Left renal cortex interstitium (tissue), 4 donors: ENCODE measurements at places on chromosomes 11 and 22. TPM values are rescaled to one million over a fixed set of nuclear protein-coding genes. Genes with fewer than 3 reads are reported as not detected.

- no peak for DNase-seq
Observed at GRCh38 chr11:37642296-37642695, 1044.3 kb upstream of the RAG2 start.

- no peak for DNase-seq
Observed at GRCh38 chr11:35631891-35632290, 13.6 kb downstream of the FJX1 start.

DNA sequence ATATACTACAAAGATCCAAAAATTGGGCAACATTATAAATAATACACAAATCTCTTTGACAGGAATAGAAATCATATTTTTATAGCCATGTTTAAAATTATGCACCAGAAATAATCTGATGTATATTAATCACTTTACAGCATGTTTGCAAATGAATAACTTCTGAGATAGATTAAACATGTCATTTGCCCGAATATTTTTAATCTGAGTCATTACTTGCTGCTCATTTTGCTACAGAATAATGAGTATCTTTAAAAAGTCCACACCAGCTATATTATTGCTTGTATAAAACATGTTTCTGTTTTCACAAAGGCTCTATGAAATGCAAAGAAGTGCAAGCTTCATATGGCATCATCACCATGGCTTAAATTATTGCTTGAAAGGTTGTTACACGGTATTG lies 336.8 kb downstream of the GUCY1A2 start:
- no peak for DNase-seq

DNA sequence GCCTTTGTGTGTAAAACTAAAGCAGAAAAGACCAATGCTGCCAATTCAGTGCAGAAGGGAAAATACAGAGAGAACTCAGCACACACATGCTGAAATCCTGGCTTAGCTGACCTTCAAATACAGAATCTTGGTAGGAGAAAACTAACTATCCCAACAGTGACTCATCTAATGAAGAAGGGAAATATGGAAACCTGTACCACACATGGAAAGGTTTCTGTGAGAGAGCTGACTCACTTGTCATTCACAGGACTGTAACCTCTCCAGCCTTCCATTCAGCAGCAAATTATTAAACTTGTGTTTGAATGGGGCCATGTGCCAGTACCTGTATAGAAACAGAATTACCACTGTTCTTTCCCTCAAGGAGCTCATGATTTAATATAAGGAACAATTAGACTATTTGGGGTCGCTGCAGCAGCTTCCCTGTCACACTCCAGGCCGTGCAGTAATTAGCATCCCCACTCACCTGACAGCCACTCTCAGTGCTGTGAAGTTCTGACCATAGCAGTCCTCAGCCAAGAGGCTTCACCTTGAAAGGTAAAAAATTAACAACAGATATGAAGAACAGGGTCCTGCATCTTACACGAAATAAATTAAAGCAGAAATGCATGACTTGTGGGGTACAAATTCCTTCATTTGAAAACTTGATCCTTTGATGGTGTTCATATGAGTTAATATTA lies 53.9 kb downstream of the MSANTD4 start:
- no peak for DNase-seq

The SHISAL1 gene
- 1.9 TPM for polyA plus RNA-seq

The HBG2 gene
- polyA plus RNA-seq: 3,386 TPM

The PANX2 gene
- polyA plus RNA-seq: 0.99 TPM

The TIGD3 gene
- polyA plus RNA-seq: 0.89 TPM

GRCh38 chr11:90744169-90744568 lies 521.3 kb upstream of the CHORDC1 start:
- no peak for DNase-seq

GRCh38 chr11:116700586-116701220 lies 72.1 kb downstream of the BUD13 start:
- DNase-seq: no peak

DNA sequence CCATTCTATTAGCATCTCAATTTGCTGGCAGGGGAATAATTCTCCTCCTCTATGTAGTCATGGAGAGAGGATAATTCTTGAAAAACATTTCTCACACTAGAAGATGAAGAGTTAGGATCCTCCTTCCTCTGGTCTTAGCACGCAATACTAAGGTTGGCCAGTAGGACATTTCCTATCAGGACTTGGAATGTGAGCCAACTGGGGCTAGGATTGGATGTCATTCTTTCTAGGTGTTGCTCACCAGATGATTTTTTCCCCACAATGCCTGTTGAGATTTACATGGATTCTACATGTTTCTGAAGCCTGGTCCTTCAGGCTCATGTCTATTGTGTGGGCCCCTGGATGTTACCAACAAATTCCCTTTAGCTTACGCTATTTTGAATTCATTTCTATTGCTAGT lies 28.0 kb downstream of the SLN start:
- DNase-seq: no peak

DNA sequence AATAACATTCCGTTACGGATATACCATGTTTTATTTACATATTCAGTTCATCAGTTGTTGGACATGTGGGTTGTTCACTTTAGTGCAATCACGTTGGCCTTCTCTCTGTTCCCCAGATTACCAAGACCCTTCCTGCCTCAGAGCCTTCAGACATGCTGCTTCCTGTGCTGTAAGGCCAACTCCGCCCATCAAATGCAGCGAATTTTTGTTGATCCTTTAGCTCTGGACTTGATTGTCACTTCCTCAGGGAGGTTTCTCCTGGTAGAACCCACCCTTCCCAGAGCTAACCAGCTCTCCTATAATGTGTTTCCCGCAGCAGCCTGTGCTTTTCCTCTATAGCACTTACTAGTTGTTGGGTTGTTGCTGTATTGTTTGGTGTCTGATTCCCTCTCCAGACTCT lies 39.4 kb downstream of the SWAP70 start:
- no peak for DNase-seq

DNA sequence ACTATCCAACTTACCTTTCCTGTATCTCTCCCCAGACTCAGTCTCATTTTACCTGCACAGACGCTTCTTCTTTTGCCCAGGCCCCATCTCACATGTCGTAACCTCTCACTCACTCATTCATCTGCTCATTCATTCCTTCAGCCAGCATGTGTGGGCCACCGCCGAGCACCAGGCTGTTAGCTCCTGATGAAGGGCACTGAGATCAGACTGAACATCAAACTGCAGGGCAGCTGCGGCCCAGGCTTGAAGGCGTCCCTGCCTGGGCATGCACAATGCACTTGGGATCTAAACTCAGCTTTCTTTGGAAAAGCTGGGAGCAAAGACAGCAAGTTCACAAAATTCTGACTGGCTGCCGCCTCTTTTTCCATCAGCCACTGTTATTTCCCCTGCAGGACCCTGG lies 1456.3 kb downstream of the BRD1 start:
- no peak for DNase-seq

DNA sequence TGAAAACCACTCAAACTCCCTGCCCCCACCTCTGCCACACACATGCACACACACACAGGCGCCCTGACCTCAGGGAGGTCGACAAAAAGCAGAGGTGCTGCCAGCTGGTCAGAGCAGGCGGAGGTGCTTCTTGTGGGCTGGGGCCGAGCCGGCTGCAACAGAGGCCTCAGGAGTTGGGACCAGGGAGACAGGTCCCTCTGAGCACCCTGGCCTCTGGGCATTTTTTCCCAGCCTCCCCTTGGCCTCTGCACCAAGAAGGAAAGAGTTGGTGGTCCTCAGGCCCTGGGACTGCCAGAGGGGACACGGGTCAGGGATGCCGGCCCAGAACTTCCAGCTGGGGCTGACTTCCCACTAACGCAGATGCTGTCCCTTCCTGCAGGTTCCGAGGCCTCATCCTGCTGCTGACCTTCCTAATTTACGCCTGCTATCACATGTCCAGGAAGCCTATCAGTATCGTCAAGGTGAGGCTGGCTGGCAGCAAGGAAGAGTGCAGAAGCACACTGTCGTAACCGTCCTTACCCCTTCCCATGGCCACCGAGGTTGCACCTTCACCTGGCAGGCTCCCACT lies 13.4 kb downstream of the SLC37A2 start:
- DNase-seq: no peak

DNA sequence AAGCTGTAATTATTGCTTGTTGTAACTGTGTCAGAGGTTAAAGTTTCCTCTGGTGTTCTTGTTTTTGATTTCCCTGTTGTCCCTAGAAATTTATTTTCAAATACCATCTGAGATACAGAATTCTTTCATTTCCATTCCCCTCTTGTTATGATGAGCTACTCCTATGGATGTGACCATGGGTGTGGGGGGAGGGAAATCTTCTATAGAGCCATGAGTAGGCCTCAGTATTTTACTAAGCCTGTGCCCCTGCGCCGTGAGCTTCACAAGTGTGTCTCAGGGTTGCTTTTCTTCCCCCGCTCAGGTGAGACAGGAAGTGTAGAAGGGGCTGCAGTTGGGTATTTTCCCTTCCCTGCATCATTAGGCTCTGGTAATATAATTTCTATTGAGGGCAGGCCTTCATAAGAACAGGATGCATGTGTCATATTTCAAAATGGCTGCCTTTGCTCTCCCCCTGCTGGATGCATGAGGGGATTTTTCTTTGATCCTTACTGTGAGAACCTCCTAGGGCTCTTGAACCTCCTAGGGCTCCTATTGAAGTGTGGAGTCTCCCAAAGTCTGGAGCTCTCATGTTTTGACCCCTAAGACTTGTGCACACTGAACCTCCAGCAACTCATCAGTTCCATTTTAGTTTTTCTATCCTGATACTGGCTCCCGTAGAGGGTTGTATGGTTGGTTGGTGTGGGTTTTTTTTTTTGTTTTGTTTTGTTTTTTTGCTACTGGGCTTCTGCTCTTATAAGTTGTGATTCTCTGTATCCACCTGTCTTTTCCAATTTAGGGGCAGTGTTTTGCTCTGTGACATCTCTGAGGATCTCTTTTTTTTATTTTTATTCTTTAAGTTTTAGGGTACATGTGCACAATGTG lies 658.2 kb downstream of the NTM start:
- DNase-seq: no peak

DNA sequence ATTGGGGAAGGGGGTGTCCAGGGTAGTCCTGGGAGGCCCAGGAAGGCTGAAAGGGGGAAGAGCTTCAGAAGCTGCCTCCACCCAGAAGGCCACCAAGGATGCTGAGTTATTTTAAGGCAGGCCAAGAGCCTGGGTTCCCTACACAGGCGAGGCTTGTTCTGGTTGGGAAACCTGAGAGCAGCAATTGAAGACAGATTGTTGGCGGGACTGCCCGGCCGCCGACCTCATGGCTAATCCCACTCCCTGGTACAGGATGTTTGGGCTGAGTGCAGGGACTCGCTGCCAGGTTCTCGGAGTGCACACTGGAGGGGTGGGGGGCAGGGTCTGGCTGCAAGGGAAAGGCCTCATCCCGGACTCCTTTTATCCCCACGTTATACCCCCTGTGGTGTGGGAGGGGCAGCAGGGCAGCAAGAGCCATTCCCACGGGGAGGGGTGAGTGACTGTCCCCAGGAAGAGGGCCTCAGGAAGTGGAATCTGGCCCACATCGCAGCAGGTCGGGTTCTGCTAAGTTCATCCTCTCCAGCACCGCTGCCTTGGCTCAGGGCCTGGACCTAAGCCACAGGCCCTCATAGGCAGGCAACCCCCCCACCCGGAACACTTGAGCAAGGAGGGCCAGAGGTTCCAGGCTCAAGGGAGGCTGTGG lies 43.6 kb upstream of the PRR5 start:
- no peak for DNase-seq

DNA sequence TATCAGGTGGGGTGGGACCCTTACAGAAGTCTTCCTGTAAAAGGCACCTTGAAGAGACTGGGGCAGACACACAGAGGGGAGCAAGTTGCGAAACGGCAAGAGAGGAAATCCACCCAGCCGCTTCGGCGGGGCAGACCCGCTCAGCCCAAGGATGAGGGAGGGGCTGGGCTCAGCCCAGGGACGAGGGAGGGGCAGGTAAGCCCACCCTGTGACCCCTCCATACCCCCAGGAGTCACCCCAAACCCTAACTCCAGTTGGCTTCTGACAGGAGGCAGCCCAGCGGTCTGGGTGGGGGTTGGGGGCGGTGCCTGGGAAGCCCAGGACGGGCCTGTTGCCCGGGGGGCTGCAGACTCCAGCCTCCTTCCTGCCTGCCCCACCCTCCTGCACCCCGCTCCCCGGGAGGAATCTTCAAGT lies 965 bp downstream of the OSBPL5 start:
- DNase-seq: no peak

GRCh38 chr11:59263225-59263894 lies 50.6 kb upstream of the MPEG1 start:
- DNase-seq: no peak

- no peak for DNase-seq
Observed at GRCh38 chr22:28930357-28931007, 47.1 kb downstream of the ZNRF3 start.

DNA sequence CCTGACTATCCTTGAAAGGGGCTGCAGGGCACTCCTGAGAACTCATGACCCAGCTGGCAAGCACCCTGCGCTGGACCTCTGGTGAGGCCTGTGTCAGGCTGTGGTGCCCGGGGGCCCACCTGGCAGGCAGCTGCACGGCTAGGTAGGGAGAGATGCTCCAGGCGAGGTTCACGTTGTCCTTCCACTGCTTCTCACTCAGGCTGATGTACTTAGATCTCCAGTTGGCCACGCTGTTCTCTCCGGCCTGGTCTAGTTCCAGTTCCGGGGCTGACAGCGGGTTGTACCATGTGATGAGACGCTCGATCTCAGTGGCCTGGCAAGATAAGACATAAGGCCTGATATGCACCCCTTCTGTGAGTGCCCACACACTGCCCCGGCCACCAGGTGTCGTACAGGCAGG lies 44.7 kb upstream of the SERPIND1 start:
- DNase-seq: no peak

- no peak for DNase-seq
Observed at GRCh38 chr11:94521684-94522083, 9.4 kb downstream of the C11orf97 start.

DNA sequence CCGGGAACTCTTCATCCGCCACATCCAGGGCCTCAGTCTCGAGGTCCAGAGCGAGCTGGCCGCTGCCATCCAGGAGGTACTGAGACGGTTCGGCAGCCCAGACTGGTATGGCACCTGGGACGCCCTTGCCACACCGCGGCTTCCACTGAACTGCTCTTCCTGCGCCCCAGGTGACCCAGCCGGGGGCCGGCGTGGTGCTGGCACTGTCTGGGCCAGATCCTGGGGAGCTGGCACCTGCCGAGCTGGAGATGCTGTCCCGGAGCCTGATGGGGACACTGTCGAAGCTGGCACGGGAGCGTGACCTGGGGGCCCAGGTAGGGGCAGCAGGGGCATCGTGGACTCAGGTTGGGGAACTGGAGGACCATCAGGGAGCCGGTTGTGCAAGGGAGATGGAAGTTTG lies 1.4 kb downstream of the CCDC88B start:
- no peak for DNase-seq

GRCh38 chr22:31342389-31343140 lies 3.6 kb downstream of the PATZ1 start:
- no peak for DNase-seq

The KCNK4 gene
- not detected for polyA plus RNA-seq

DNA sequence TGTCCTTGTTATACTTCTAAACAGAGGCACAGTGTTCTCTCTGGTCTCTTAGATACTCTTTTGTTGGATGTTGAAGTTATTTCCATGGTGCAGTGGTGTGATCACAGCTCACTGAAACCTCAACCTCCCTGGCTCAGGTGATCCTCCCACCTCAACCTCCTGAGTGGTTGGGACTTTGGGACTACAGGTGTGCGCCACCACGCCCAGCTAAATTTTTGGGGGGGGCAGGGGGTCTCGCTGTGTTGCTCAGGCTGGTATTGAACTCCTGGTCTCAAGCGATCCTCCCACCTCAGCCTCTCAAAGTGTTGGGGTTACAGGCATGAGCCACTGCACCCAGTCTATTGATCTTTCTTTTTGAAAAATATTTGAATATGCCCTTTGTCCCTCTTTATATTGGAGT lies 14.9 kb downstream of the ZNF74 start:
- no peak for DNase-seq

The OR4C5 gene
- not detected for polyA plus RNA-seq

GRCh38 chr22:38766076-38766777 lies 10.4 kb upstream of the SUN2 start:
- DNase-seq: no peak
